ENCODE measurements at places on chromosomes 12 and 14.

- DNase-seq = no peak
Observed at GRCh38 chr14:69773571-69774276, 6.8 kb downstream of the SRSF5 start.

DNA sequence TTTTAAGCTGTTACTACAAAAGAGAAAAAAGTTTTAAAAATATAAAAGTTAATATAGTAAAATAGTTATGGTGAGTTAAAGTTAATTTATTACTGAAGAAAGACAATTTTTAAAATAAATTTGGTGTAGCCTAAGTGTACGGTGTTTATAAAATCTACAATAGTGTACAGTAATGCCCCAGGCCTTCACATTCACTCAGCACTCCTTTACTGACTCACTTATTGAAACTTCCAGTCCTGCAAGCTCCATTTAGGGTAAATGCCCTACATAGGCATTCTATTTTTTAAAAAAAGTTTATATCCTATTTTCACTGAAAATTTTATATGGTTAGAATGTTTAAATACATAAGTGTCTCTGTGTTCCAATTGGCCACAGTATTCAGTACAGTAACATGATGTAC lies 769.5 kb upstream of the NOVA1 start:
- no peak for DNase-seq

GRCh38 chr12:132686825-132687210 lies 324 bp downstream of the POLE start:
- DNase-seq = peak; percentile 30

- no peak for DNase-seq
Observed at GRCh38 chr12:93908846-93909567, 231.8 kb downstream of the CRADD start.

DNA sequence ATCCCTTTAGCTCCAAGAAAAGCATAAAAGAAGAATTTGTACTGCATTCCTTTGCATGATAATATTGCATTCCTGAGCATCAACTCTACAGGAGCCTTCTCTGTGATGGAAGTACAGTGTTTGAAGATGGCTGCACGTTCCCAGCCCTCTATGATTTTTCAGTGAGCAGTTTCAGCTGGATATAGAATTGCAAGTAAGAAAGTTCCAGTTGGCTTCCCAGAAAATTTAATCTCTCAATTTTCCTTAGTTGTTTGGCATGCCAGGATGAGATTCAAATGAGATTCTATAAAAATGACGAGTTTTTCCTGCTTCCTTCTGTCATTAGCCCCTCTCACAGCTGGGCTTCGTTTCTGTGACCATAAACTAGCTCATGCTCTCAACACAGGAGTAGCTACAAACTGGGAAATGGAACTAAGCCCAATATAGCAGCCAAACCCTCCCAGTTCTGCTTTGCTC lies 109.9 kb downstream of the TTC8 start:
- DNase-seq = no peak
